Amniotic epithelial cell (primary cell): ENCODE measurements at places on chromosomes 7 and 10.

DNA sequence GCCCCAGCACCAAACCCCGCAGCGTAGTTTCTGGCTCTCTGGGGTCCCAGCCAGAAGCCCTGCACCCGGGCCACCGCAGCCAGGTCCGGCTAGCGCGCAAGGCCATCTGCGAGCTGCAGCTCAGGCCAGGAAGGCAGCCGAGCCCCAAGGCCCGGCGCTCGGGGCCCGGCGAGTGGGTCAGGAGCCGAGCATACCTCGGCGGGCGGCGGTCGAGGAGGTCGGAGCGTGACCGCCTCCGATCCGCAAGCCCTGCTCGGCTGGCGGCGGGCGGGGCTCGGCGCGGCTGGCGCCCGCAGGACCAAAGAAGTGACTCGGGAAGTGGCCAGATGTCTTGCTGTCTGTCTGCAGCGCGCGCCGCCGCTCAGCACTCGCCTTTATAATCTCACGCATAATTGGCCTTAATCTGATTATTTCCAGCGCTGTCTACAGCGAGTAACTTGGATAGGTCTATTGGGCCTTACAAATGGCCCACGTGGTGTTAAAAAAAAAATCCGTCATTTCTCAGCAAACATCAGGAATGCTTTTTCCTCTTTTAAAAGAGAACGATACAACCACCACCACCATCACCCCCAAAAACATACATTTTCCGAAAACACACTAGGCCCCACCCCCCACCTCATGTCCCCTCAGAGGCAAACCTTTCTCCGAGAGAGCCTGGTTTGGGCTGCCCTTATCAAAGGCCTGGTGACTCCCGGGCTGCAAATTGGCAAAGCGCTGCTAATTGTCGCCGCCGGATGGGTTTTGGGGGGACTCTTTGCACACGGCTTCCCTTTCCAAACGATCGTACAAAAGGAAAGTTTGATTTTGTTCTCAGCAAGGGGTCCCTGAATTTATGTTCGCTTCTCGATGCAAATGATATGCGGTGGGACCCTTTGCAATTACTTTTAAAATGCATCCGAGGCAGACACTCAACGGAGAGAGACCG is at the start of gene DRGX:
DRGX (minus strand) TSS at position 349 of the 925 bp plus-strand sequence. CDS start 649 bp downstream, outside the sequence.
- no peak for DNase-seq

- no peak for DNase-seq
These were observed 332.3 kb downstream of the DNAJB6 start for GRCh38 chr7:157668884-157669767.

DNA sequence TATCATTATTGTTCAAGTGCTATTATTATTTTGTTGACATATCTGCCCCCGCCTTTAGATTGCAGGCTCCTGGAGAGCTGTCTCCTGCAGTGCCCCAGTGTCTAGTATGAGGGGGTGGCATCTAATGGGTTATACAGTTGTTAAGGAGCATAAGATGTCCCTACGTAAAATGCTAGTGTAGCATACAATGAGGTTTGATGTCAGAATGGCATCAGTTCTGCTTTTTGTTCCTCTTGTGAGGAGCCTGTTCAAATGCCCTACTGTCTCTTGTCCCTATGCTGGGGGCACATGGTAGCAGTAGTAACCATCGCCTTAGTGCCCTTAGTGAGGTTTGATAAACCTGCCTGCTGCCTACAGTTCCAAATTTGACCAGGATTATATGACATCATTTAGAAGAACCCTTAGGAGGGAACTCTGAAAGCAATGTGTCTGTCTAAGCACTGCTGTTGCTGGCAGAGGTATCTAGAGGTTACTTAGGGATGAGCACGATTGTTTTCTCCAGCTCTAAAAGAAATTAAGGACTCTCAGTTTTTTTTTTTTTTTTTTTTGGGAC is 9.7 kb downstream of the CREM start:
- DNase-seq: no peak

DNA sequence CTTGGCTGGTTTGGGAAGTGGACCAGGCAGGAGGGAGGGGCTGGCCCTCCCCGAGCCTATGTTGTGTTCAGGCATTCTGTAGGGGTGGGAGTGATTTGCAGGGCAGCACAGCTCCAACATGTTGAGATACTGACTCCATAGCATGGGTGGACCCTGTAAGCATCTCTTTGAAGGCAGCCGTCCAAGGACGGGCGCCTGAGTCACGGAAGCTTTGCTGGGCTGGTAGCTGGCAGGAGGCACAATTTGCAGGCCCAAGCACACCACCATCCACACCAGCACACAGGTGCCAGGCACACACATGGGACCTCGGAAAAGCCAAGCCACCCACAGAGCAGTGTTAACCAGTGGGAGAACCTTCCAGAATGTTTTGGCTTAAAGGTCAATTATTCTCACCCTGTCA is 505.1 kb upstream of the FOXK1 start:
- no peak for DNase-seq
